HS-5 (cell line): ENCODE measurements at places on chromosomes 7 and 10.

GRCh38 chr10:74145133-74145532 lies 5.5 kb downstream of the AP3M1 start:
- no peak for DNase-seq

GRCh38 chr7:134515569-134516468 lies 11.5 kb upstream of the AKR1B10 start:
- DNase-seq = peak; percentile 75

- no peak for DNase-seq
Measured at GRCh38 chr10:12628964-12629766, 279.8 kb downstream of the CAMK1D start.

- DNase-seq = no peak
Measured at GRCh38 chr7:73612598-73613269, 11.6 kb downstream of the MLXIPL start.

DNA sequence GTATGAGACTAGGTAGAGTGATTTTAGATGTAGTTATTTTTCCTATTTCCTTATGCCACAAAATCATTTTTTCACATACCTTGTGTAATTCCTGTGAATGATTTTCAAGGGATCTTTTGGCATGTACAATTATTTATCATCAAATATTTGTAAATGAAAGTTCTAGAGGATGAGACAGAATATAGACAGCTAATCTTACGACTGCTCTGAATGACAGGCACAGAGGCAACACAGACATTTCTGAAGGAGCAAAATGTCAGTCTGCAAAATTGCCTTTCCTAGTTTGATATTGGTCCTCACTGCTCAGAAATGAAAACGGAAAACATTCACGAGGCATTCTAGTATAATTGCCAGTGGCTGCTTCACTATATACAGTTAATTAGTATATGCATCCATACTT lies 810.6 kb upstream of the C7orf33 start:
- DNase-seq = no peak

- no peak for DNase-seq
Measured at GRCh38 chr10:34809796-34810195, 5.3 kb downstream of the PARD3 start.

DNA sequence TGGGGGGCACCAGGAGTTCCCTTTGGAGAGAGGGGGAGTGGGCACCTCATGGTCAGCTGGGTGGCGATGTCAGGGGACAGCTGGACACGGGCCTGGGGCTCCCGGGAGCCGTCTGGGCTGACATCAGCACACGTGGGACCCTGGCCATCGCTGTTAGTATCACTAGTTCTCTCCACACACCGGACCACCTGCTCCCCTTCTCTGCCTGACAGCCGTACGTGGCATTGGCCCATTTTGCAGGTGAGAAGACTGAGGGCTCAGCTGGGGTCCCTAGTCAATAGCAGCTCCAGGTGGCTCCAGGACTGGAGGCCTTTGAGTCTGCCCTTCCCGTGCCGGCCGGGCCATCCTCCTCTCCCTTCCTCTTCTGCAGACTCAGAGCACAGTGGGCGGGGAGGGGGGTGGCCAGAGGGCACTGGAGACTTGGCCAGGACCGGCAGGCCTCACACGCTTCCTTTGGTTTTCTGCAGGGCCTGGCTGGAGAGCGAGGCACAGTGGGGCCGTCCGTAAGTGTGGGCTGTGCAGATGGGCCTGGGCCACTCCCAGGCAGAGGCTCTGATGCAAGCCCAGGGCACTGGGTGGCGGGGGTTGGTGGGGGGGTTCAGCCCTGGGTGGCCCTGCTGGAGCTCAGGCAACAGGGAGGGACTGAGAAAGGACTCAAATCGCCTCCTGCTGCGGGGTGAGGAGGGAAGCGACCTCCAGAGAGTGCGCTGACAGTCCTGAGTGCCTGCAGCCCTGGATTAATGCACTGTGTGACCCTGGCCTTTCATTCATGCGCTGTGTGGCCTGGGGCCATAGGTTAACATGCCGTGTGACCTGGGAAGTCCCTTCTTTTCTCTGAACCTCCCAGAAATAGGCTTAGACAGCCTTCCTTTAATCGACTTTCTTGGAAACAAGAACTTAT lies 78.2 kb downstream of the MYL10 start:
- no peak for DNase-seq

- DNase-seq = no peak
Measured at GRCh38 chr10:22379059-22379458, 33.8 kb downstream of the SPAG6 start.
